ENCODE measurements at places on chromosomes 5 and 9.

DNA sequence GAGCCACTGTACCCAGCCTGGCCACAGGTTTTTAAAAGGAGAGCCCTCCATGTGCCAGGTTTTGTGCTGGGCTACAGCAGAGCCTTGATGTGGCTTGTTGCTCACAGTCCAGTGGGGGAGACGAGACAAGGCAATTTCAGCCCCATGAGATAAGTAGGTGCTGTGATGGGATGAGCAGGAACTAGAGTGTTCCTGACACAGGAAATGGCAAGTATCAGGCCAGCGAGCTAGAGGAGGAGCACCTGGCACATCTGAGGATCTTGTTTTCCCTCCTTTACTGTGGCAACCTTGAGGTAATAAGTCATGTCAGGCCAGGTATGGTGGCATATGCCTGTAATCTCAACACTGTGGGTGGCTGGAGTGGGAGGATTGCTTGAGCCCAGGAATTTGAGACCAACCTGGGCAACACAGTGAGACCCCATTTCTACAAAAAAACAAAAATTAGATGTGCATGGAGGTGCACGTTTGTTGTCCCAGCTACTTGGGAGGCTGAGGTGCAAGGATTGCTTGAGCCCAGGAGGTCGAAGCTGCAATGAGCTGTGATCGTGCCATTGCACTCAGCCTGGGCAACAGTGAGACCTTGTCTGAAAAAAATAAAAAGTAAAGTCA lies 3.8 kb upstream of the ZDHHC12 start:
- no peak for DNase-seq

- no peak for DNase-seq
These were observed 76.6 kb upstream of the ITGA1 start for GRCh38 chr5:52710972-52711596.

DNA sequence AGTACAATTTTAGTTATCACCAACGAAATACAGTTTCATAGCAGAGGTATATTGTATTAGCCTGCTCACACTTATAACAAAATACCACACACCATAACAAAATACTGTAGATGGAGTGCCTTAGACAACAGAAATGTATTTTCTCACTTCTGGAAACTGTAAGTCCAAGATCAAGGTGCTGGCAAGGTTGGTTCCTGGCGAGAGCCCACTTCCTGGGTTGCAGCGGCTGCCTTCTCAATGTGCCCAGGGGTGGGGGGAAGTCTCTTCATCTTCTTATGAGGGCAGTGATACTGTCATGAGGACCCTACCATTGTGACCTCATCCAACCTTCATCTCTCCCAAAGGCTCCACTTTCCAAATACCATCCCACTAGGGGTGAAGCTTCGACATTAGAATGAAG lies 30.5 kb upstream of the GADD45G start:
- DNase-seq: no peak

GRCh38 chr5:142080248-142080647 lies 28.3 kb upstream of the NDFIP1 start:
- DNase-seq: no peak

DNA sequence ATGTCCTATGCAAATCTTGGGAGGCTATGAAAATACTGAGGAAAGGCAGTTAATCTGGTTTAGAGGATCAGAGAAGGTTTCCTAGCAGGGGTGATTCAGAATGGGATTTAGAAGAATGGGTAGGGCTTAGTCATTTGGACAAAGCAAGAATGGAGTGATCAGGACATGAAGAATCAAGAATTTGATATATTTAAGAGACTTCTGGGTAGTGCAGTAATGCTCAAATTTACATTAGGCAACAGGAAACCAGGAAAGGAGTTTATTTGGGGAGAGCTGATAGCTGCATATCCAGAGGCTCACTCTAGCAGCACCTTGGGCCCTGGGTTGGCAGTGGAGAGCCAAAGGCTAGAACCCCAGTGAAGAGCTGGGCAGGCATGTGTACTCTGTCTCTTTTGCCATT lies 78.9 kb upstream of the PAPPA start:
- no peak for DNase-seq

- no peak for DNase-seq
These were observed 75.6 kb downstream of the ARHGEF28 start for GRCh38 chr5:73701566-73701965.

GRCh38 chr5:130476325-130476724 lies 572.1 kb downstream of the CHSY3 start:
- no peak for DNase-seq
